ENCODE measurements at places on chromosomes 4 and X.
A peak's percentile ranks its signal among the peaks of the same experiment; 100 is the strongest.

DNA sequence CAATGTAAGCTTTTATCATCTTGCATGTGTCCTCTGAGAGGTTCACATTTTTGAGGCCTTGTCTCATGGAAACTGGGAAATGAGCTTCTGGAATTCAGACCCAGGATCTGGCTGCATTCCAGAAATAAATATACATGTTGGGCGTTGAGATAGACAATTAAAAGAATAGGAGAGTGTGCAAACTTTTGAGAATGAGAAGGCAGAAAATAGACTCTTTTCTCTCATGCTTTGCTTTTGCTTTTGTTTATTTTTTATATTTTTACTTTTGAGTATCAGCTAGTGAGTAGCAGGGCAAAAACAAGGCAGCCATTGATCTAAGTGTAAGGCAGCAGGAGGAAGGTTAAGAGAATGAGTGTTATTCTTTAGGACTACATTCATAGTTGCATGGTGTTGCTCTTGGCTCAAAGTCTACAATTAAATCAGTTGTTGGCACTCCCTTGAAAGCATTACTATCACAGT is 12.4 kb downstream of the SHROOM3 start:
- peak; percentile 30 for DNase-seq

DNA sequence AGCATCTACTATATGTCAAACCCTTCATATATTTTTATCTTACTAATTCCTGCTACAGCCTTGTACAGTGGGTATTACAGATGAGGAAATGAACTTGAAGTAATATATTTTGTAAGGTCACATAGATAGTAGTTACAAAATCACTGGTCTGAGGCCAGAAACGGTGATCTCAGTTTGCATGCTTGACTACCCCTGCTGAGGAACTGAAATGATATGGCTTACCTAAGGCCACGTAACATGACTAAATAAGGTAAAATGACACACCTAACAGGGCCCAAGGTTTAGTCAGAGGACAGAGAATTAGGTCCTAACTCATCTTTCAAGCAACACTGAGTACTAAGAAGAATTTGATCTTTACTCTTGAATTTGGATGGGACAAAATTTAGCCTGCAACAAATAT is 1.5 kb upstream of the COMMD8 start:
- DNase-seq, result no peak

DNA sequence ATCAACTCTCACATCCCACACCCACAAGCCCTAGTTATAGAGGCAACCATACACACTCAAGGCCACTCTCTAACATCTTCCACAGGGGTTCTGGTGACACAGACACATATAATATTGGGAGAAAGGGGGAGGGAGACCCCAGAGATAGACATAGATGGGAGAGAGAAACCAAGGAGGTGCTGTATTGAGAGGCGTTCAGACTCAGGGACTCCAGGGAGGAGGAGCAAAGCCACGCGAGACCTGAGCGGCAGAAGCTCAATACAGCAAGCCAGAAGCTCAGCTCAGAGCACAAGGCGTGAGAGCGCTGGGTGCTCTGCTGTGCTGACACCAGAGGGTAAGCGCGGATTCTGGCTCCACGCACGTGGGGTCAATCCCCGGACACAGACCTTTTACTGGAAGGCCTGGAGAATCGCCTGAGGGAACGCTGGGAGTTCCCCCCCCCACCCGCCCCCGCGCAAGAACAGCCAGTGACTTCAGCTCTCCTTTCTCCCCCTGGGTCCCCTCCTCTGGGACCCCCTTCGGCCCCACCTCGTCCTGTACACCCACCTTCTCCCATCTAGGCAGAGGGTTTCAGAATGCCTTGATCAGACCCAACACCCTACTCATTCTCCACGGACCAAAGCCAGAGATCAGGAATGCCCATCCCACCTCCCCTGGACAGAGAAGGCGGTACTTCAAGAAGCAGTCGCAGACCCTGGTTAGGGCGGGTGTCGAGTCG is 8.7 kb downstream of the MSX1 start:
- no peak for DNase-seq

GRCh38 chr4:924107-925096 is 7.7 kb downstream of the GAK start:
- DNase-seq, result peak; percentile 64

- peak; percentile 80 for DNase-seq
Observed at GRCh38 chrX:50913520-50913919, 3.0 kb downstream of the BMP15 start.

- peak; percentile 17 for DNase-seq
Observed at GRCh38 chrX:21883258-21883657, 27.5 kb downstream of the YY2 start.

DNA sequence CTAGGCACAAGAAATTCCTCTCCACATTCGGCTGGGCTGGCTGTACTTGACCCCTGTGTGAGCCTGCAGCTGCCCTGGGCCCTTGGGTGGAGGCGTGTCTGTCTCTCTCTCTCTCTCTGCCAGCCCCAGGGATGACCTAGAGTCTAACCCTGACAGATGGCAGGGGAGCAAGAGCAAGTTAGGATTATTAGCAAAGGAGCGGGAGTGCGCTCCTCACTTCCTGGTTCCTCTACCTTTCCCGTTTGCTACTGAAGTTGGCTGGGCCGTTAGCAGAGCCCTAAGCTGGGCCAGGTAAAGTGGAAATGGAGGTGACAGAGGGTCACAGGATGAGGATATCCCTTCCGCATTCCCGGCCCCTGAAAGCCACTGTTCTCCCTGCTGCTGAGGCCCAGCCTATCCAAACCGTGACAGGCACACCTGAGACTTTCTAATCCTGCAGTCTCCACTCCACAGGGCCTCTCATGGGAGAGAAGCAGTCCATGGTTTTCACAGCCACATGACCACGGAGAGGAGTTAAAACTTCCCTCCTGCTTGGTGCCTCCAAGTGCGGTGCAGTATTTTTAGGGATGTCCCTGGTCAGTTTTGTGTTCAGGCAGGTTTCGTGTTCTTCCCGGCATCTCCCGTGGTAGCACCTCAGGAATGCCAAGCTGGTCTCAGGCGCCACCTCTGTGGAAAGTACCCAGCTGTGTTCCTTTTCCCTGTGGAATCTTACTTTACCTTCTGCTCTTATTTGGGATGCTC is 79.3 kb downstream of the CLDN22 start:
- no peak for DNase-seq

DNA sequence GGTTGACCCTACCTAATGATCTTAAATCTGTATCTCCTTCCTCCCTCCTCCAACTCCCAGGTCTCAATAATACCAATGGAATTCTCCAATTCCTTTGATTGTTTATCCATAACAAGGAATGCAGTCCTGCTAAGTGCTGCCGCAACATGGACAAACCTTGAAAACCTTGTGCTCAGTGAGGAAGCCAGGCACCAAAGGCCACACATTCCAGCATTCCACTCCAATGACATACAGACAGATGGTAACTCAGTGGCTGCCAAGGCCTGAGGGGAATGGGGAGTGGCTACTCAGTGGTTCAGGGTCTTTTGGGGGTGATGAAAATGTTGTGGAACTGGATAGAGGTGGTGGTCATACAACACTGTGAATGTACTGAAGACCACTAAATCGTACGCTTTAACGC is 10.4 kb downstream of the HAUS7 start:
- peak; percentile 73 for DNase-seq

GRCh38 chrX:31320740-31321139 is 248.9 kb upstream of the FTHL17 start:
- DNase-seq, result no peak

- peak; percentile 59 for DNase-seq
Observed at GRCh38 chrX:15761564-15762191, 23.6 kb downstream of the CA5B start.

GRCh38 chr4:104334410-104334809 is 160.3 kb downstream of the CXXC4 start:
- DNase-seq, result no peak

- peak; percentile 93 for DNase-seq
Observed at GRCh38 chrX:154369449-154370299, 4.8 kb downstream of the FLNA start.

DNA sequence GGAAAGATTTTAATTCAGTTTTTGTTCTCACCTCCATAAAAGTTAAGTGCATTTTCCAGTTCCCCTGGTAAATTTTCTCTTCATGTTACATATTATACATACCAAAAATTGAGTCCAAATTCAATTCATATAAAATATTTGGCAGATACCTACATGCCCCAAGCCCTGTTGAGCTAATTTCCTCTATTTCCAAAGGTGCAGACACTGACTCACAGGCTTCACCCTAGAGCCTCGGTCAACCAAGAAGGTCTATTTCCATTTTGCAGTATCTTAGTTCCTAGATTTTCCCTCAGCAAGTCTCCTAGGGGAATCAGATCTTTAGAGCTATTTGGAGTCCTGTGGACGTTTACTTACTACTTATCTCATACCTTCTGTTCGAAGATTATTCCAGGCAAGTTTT is 174.4 kb downstream of the TSPAN5 start:
- peak; percentile 47 for DNase-seq

DNA sequence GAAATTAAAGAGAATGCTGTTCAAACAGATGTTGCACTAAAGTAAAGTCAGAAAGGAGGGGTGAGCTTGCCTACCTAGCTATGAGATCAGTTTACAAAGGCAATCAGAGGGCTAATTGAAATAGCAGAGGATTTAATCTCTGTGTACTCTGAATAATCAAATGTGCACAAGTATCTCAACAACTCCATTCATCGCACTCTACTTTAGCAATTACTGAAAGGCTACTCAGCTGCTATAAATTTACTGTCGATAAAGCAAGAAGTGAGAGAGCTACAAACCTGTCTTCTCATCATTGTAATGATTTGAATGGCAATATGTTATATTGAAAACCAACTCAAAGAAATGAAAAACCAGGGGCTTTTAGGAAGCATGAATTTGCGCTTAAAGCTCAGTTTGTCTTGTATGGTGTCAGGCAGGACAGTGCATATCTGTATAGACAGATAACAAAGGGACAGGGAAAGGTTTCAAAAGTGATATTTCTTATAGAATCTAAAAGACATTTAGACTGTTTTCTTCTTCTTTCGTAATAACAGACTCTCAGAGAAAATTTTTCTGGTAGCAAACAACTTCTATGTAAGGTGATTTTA is 34.8 kb downstream of the GC start:
- DNase-seq, result no peak

DNA sequence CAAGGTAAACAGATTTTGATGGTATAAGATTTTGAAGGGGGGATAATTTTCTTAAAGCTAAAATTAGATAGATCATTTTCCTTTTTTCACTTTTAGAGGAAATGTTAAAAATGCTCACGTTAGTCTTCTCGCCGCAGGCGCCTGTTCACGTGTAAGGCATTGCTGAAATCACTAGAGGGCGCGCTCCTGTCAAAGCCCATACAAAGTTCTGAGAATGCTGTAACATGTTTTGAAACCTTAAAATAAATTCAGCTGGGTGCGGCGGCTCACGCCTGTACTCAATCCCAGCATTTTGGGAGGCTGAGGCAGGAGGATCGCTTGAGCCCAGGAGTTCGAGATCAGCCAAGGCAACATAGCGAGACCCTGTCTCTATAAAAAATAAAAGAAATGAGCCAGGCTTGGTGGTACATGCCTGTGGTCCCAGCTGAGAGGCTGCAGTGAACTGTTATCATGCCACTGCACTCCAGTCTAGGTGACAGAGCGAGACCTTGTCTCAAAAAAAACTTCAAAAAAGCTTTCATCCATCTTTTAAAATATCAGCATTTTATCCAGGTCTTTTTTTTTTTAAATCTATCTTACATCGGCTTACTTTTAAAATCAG is 138.0 kb downstream of the RBMX2 start:
- DNase-seq, result peak; percentile 62

DNA sequence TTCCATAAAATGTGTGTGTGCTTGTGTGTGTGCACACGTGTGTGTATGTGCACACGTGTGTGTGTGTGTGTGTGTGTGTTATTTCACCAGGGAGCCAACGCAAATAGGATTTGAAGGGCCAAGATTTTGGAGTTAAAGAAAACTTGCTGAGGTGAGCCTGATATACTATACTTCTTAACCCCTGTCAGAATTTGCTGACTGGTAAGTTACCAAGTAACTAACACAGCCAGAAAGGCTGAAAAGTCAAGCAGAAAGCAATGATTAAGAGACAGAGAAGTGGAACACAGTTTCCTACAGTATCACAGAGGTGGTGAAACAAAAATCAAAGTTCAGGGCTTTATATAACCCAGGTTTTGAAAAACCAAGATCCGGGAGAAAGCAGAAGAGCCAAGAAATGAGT is 47.6 kb downstream of the GABRA3 start:
- DNase-seq, result no peak

DNA sequence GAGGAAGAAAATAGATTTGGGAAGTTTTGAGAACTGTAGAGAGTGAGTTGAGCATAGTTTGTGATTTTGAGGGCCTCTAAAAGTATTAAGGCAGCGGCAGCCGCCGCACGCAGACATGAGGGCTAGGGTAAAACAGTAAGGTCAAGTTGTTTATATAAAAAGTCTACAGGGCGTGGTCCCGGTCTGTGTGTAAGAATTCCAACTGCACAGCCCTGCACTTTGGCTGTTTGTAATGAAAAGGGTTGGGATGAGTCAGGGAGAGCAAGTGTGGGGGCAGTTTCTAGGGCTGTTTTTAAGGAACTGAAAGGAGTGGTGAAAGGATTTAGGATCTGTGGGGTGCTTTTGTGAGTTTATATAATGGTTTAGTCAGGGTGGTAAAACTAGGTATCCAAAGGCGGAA is 55.0 kb downstream of the BEX3 start:
- no peak for DNase-seq

DNA sequence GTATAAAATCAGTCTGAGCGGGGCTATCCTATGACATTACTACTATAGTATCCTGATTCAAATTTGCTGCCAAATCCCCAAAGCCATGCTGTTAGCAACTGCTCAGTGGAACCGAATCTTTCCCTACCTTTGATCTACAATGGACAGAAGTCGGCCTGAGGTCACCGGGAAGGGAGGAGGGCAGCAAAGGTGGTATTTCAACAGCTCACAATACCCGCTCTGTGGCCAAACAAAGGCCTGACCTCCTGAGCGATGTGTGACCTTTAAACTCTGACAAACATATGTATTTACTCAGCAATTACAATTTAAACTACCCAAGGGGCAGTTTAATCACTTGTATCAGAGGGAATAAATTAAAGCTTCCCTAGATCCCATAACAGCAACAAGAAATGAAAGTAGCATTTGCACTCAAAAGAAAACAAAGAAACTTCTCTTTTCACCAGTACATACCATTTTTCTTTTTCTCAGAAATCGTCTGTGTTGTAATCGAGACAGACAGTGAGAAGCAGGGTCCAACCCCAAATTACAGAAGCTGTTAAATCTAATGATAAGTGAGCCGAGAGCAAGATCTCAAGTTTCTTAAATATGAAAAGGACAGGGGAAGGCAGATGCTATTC is 11.6 kb upstream of the TMEM128 start:
- DNase-seq, result no peak

- no peak for DNase-seq
Observed at GRCh38 chr4:130233377-130234047, 1137.6 kb downstream of the C4orf33 start.

DNA sequence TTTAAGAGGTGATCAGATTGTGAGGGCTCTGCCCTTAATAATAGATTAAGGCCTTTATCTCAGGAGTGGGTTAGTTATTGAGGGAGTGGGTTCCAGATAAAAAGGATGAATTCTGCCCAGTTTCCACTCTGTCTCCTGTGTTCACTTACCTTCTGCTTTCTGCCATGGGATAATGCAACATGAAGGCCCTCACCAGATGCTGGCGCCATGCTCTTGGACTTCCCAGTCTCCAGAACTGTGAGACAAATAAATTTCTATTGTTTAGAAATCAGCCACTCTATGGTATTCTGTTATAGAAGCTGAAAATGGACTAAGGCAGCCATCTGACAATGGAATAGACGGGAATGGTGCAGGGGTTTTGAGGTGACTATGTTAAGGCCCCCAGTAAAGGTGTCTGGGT is 6.9 kb upstream of the RELL1 start:
- DNase-seq, result no peak

- no peak for DNase-seq
Observed at GRCh38 chrX:135391734-135392133, 30.0 kb upstream of the SMIM10L2A start.

Measured in dermis blood vessel endothelial cell (primary cell).